Astrocyte of the cerebellum (primary cell): ENCODE measurements at places on chromosomes 2 and 18.

DNA sequence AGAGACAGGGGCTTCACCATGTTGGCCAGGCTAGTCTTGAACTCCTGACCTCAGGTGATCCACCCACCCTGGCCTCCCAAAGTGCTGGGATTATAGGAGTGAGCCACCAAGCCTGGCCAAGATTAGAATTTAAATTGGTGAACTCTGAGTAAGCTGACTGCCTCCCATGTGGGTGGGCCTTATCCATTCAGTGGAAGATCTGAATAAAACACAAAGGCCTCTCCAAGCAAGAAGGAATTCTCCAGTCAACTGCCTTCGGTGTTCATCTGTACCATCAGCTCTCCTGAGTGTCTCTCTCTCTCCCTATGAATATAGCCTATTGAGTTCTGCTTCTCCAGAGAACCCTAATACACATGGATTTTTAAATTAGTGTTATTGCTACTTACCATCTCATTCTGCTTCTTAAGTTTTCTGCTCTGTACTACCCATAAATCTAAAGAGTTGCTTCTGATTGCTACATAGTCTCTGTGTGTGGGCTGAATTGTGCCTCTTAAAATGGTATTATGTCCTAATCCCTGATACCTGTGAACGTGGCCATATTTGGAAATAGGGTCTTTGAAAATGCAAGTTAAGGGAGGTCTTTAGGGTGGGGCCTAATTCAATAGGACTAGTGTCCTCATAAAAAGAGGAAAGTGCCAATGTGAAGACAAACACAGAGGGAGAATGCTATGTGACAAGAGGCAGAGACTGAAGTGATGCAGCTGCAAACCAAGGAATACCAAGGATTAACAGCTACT, 36.3 kb downstream of the FBXO11 start:
- no peak for DNase-seq

DNA sequence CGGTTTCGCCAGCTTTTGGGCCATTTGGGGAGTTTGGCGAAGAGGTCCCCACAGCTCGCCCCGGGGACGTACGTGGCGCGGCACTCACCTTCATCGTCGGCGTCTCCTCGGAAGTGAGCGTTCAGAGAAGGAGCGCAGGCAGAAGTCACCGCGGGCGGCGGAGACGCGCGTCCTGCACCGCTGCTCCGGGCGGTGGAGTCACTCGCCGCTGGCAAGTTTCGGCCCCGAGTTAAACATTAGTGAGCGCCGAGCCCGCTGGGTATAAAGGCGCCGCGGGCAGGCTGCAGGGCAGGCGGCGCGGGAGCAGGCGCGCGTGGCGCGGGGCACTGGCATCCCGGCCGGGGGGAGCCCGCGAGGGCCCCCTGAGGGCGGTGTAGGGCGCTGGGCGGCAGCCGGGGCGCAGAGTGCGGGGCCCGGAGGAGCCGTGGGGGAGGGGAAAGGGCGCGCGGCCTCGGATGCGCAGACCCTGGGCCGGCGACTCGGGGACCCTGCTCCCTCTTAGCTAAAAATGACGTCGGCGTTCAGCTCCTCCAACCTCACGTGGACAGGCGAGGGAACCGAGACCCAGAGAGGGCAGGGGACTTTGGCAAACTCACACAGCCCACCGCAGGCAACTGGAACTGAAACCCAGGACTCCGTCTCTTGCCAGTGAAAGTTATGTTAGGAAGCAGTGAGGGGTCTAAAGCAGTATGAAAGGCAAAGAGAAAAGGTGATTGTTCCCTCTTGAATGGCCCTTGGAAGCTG, at the start of gene DPP4:
Gene DPP4, minus strand, starts transcription at position 328 of the 744 bp plus-strand sequence. Its CDS starts 234 bp downstream, at position 94.
- DNase-seq = no peak

DNA sequence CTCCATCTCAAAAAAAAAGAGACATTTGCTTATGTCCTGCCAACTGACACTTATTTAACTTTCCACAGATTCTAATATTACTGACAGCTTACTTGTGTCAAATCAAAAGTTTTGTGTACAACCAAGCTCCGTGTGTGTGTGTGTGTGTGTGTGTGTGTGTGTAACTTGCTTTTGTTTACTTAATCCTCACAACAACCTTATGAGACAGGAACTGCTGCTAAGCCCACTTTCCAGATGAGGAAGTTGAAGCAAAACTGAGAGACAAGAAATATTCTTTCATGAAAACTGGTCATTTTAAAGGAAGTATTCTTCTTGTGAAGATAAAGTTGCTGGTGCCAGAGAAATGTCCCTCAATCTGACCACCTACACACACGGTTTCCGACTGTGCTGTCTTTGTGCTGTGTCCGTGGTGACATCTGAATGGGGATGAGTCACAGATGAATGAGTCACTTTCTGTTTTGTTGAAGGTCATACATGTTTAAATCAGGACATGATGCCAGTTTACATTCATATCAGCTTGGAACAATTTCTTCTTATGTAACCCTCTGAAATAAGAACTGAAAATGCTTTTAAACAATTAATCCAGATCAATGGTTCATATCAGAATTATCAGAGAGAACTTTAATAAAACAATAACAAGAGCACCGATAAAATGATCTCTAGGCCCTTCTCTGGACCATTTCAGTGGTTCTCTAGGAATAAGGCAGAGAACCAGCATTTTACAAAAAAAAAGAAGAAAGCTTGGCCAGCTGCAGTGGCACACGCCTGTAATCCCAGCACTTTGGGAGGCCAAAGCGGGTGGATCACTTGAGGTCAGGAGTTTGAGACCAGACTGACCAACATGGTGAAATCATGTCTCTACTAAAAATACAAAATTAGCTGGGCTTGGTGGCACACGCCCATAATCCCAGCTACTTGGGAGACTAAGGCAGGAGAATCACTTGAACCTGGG, 95.5 kb downstream of the THNSL2 start:
- peak; percentile 4 for DNase-seq

GRCh38 chr2:159362816-159363251, 76.3 kb upstream of the WDSUB1 start:
- DNase-seq = peak; percentile 2

DNA sequence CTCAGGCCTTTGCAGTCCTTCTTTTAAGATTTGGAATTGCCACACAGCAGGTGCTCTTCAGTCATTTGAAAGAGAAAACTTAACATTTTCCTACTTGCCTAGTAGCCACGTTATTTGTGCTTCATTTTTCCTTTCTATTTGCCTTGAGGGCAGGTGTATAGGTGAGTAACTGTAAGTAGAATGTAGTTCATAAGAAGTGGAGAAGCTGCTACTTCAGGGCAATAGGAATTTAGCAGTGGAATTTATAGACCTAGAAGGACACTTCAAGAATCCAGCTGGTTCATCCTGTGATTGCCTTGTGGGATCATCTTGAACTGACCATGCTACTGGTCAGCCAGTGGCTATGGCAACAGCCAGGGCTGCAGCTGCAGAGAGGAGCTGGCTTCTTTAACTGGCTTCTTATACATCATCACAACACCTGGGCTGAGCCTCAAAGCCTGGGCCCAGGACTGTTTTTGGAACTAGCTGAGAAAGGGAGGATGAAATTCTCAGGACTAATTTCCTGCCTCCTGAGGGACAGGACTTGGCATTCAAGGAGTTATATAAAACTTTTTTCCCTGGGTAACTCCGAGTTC, 5.1 kb upstream of the LANCL1 start:
- DNase-seq = no peak

GRCh38 chr2:29082804-29083495, 8.6 kb upstream of the PCARE start:
- no peak for DNase-seq

- DNase-seq = peak; percentile 3
Observed at GRCh38 chr2:159558479-159558878, 57.9 kb downstream of the BAZ2B start.

GRCh38 chr18:48009116-48009745, 78.8 kb upstream of the SMAD2 start:
- no peak for DNase-seq

DNA sequence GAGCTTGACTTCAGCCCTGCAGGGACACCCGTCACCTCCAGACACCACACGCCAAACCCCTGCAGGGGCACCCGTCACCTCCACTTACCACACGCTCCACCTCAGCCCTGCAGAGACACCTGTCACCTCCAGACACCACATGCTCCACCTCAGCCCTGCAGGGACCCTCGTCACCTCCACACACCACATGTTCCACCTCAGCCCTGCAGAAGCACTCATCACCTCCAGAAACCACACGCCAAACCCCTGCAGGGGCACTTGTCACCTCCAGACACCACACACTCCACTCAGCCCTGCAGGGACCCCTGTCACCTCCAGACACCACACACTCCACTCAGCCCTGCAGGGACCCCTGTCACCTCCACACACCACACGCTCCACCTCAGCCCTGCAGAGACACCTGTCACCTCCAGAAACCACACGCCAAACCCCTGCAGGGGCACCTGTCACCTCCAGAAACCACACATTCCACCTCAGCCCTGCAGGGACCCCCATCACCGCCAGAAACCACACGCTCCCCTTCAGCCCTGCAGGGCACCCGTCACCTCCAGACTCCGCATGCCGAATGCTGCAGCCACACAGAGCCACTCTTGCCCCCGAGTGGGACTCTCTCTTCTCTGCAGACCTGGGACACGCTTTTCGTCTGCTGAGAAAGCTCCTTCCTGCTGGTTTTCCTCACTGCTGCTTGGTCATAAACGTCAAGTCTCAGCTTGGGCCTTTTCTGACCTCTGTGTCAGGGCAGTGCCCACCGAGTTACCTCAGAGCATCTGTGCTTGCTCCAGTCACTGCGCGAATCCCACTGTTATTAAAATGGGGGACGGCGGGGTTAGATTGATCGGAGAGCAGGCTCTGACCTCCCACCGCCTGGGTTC, 77.5 kb upstream of the SALL3 start:
- no peak for DNase-seq

DNA sequence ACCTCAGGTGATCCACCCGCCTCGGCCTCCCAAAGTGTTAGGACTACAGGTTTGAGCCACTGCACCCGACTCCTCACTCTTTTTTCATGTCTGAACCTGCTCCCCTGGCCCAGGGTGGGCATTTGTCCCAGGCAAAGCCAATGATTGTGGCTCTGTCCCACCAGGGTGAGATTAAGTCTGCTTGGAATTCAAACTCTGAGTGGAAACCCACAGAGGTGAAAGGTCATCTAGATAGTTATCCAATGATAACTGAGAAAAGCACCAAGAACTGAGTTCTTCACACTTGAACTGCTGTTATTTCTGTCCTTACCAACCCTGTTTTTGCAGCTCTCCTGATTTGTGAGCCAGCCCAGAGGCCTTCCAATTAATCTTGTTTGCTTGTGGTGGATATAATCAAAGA, 62.4 kb upstream of the ACVR1 start:
- DNase-seq = no peak

DNA sequence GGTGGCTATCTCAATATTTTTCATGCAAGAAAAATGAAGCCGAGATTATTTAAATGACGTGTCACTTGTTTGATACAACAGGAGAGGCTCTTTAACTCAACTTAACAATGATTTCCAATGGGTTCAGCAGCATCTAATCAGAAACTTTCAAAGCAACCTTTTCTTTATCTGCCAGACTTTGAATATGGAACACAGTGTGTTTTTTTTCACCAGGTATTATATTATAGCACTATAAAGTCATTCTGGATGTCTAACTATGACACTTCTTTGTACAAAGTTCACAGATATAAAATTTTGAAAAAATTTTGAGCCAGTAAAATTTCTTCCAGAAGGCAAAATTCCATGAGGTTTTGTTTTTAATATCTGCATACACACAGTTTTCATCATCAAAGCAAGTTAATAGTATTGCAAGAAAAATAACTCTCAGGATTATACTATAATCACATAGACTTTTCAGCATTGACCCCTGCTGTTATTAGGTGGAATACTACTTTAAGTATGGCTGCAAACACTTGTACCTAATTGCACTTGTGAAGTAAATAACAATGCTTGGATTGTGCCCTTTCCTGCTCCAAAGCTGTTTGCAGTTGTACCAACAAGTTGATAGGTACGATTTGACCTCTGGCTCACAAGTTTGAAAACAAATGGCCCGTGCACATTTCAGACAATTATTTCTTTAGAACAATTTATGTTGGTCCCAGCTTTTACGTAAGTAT, 44.0 kb upstream of the DSG1 start:
- no peak for DNase-seq

- peak; percentile 16 for DNase-seq
Observed at GRCh38 chr2:88187038-88187676, 17.0 kb downstream of the THNSL2 start.

DNA sequence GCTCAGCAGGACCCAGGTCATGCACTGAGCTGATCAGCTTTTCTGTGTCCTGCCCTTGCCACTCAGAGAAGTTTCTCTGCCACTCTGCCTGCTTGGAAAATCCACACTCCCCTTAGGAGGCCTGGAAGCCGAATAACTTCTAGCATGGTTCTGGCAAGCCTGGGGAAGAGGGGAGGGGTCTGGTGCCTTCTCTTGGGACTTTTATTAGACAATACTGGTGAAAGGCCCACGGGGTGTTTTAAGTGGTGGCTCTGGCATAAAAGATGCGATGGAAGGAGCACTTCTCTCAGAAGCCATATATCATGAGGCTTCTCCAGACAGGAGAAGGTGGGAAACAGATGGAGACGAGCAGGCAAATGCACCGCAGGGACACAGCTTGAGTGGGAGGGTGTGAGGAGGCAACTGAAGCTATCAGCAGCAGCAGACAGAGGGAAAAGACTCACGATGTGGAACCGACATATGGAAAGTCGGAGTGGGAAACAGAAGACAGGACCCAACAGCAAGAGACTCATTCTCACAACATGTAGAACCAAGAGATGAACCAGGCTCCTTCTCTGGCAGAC, 141.8 kb upstream of the CTNNA2 start:
- DNase-seq = no peak

GRCh38 chr2:120400551-120400950, 54.6 kb downstream of the INHBB start:
- no peak for DNase-seq

- DNase-seq = no peak
Observed at GRCh38 chr18:12056884-12057402, 36.7 kb upstream of the ANKRD62 start.

GRCh38 chr18:77392321-77392720, 142.7 kb downstream of the GALR1 start:
- no peak for DNase-seq

DNA sequence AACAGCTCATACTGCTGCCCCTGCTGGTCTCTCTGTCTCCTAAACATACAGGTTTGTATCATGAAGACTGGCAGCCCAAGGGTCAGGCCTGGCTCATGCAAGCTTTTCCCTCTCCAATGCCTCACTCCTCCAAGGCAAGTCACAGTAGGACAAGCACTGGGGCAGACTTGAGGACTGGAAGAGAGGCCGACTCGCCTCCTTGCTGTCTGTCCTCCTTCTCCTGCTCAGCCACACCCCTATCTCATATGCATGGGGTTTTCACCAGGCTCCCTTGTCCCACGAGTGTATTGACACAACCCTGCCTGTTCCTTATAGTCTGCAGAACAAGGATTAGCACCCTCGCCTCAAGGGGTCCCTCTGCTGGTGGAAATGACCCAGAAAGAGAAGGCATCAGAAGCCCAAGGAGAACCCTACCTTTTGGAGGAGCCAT, 223.7 kb downstream of the SOX11 start:
- DNase-seq = no peak

- no peak for DNase-seq
Observed at GRCh38 chr2:63984606-63985359, 34.4 kb downstream of the VPS54 start.

DNA sequence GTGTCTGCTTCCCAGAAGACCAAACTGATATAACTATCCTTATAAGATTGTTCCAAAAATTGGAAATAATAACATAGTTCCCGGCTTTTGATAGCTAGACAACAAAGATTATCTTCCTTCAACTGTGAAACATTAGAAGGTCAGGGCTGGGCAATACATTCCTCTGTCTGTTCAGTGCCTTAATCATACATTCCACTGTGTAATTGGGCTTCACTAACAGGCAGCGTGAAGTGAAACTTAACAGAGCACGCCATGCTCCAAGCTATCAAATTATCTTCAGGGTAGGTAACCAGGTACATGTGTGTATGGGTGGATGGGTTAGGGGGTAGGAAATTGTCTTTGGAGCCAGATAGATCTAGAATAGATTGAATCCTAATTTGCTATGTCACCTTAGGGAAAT, 23.5 kb upstream of the ARL5A start:
- peak; percentile 53 for DNase-seq
